ENCODE measurements at places on chromosomes 4 and X.

DNA sequence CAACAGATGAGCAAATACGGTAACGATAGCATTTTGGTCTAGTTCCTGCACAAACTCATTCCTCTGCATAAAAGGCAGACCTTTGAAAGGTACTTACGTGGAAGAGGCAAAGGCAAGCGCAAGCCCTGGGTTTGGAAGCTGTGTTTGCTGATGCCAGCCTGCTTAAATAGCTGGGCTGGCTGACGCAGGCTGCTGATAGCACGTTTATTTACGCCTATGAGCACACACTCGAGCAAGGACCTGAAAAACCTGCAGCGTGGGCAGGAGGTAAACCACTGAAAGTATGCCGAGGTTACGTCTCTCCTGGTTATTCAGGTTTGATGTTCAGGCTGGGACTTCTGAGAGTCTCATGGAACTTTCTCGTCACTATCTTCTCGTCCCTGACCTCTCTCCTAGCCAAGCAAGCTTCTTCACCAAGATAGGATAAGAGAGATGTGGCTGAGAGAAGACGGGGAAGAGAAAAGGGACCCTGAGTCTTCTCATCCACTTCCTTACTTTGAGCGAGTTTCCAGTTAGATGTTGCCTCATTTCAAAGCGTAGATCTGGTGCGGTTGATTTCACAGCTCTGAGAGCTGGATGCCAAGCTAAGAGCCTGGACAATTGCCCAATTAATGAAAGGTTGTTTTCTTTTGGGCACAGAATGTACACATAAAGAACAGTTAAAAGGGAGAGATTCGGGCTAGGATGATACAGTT, at the start of gene HOPX:
Gene HOPX (minus strand): TSS at position 139 of the 695 bp plus-strand sequence. CDS start 23,480 bp downstream, outside the sequence.
- DNase-seq, result peak; percentile 41

DNA sequence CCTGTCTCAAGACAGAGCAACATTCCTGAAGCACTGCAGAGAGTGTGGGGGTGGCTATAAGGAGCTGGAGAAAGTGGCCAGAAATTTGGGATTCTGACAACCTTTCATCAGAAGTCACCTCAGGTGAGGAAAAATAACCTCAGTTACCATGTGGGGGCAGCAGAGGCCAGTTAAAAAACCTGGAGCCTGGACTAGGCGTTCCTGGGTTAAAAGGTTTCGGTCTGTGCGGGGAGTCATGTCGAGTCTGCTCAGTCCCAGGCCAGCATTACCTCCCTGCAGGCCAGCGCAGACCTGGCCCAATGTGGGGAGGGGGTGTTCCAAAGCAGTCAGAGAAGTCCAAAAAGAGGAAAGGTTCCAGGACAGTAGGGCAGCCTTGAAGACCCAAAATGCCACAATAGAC, 10.9 kb upstream of the NALF2 start:
- DNase-seq, result peak; percentile 55

- DNase-seq, result no peak
Observed at GRCh38 chr4:108531461-108531860, 88.9 kb upstream of the RPL34 start.

GRCh38 chr4:13544606-13545393, 492 bp upstream of the NKX3-2 start:
- DNase-seq, result peak; percentile 72

DNA sequence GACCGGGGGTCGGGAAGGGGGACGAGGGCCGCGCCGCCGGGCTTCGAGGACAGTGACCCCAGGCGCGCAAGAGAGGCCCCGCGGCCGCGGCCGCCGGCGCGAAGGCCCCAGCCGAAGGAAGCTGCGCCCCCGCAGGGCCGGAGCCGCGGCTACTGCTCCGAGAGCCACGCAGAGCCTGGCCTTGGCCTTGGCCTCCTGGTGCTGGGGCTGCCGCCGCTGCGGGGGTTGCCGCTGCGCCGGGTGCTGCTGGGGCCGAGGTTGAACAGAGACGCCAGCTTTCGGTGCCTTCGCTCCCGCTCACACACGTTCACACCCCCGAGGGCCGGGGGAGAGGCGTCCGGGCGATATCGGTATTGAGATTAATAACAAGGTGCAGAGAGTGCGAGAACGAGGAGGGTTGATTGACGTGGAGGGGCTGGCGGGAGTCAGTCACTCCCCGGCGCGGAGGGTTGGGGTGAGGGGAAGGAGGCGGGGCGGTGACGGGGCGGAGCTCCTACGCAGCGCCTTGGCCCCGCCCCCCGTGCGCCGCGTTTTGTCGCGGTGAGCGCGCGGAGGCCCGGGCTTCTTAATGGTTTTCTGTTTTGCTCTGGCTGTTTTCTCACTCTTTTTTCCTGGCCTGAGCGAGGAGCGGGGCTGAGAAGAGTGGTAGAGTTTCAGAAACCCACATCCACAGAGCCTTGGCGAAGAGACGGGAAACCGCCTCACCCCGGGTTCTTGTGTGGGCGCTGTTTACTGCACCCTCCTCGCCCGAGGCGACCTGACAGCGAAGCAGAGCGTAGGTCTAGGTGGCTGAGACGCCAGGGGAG, 878 bp upstream of the CNOT6L start:
- DNase-seq, result peak; percentile 93

DNA sequence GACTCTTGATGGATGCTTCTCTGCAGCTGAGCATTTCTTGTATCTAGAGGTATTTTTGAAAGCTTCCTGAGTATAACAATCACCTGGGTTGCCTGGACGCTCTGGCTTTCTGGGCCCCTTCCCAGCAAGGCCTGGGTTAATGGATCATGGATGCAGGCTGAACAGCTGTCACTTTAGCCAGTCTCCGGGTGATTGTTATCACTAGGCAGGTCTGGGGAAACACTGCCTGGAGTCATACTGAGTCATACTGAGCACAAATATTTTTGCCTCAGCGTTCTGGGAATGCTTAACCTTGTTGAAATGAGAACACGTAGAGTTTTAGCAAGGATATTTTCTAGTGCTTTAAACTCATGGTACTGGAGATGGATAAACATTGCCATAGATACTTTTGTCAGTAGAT, 102.6 kb downstream of the PHEX start:
- no peak for DNase-seq

DNA sequence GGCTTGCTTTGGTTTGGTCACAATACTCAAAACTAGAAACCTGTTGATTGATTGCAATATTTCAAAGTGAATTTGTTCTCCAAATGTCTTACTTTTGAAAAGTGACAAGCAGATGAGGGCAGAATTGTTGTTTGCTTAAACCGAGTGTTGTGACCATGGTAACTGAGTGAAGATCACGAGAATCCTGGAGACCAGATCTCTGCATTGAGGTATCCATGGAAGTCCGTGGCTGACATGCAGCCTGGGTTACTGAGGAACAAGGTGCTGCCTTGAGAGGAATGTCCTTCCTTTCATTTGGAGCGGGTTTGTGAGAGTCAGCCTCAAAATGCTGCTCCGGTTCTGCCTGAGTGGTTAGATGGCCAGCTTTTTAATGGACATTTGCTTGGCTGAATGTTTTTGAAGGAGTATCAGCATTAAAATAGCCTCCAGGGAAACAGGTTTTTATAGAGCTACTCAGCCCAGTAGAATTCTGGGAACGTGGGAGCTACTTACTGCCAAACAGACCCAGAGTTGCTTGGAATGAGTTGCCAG, 31.3 kb downstream of the NYX start:
- no peak for DNase-seq

DNA sequence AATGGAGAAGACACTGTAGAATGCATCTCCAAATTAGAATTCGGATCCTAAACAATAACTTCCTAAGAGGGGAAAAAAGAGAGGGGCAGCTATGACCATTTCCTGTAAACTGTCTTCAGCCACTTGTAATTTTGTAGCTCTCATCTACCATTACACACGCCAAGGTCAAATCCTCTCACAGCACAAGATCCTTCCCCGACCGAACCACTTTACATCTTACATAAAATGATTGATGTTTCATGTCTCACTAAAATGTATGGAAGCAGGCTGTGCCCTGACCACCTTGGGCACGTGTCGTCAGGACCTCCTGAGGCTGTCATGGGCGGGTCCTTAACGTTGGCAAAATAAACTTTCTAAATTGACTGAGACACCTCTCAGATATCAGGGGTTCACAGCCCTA, 24.1 kb upstream of the PBDC1 start:
- peak; percentile 26 for DNase-seq

DNA sequence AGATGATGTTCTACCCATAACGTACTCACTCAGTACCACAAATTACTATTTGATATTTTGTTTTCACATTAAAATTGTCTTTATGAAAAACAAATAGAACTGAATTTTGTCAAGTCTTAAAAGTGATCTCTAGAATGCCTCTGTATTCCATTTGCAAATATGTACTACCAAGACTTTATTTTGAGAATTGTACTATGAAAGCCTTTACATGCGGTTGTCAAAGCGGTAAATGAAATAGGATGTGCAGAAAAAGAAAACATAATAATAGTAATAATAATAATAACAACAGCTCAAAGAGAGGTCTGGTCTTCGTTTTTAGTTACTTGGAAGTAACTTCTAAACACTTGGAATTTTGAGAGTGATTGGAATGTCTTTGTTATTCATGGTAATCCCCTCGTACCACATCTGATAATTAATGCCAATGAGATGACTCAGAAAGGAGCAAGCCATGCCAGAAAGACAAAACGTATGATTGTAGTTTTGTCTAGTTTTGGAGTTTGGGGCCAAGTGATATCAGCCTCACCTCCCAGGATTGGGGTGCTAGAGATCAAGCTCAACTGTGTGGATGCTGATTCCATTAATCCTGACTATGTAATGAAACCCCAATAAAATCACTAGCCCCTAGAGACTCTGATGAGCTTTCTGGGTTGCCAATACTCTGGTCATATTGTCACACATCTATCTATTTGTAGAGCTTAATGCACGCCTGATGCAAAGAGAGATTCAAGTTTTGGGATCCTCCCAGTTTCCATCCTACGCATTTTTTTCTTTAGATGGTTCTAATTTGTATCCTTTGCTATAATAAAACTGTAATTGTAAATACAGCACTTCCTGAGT, 20.2 kb upstream of the CTSO start:
- DNase-seq, result peak; percentile 39

GRCh38 chr4:159435561-159436023, 332.7 kb downstream of the RAPGEF2 start:
- no peak for DNase-seq

DNA sequence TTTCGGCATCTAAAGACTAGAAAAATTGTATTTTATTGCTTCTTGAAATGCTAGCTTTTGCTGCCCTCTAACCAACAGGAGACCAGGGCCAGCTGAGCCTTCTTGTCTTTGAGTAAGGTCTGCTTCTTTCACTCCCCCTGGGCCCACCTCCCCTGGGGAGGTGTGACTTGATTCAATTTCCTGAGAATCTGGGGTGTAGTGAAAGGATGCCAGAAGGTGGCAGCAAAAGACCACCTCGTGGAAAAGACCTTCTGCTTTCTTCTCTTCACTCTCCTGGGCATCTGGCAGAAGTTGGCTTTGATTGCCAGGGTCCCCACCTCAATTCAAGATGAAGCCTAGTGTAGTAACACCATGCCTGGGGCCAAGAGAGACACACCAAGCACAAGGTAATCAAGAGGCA, 96.5 kb upstream of the MAOA start:
- DNase-seq, result peak; percentile 71

DNA sequence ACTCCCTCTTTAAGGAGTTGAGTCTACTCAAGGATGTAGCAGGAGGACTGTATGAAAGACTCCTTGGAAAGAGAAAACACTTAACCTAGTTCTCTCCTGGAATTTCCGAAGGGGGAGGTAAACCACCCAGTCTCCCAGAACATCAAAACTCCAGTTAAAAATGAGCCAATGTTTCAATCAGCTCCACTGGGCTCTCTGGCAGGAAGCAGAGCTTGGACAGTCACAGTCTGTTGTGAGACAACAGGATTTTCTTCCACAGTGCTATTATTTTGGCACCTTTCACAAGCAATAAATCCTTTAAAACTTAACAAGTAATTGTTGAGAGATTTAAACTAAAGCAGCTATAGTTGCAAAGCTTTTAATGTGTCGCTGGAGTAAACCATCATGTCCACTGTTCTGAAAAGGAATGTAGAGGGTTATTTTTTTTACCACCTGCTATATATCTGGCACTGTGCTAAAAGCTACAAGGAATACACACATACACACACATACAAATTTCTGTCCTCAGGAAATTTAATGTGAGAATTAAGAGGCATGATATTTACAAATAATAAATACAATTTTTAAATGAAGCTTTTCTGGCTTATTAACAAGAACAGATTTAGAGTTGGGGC, 229.2 kb upstream of the INTU start:
- no peak for DNase-seq

DNA sequence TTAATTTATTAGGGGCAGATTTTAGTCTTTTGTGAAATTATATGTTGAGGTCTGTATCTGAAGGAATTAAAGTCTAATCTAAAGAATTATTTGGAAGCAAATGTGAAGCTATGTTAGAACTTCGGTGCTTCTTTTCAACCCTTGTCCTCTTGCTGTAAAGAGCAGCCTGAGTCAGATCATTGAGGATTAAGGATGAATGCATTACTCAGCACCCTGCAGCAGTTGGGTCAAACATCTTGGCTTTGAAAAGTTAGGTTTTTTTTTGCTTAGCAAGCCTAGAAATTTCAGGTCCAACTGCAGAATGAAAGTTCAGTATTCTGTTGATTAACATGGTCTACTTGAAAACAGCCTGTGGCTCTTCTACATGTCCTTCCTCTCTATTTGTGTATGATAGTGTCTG, 57.6 kb downstream of the SLC4A4 start:
- DNase-seq, result no peak

- no peak for DNase-seq
Observed at GRCh38 chr4:165360985-165361670, 17.7 kb upstream of the CPE start.

- DNase-seq, result no peak
Observed at GRCh38 chr4:84379917-84380641, 119.0 kb downstream of the NKX6-1 start.

- DNase-seq, result no peak
Observed at GRCh38 chr4:139764686-139765310, 99.2 kb downstream of the MGST2 start.

DNA sequence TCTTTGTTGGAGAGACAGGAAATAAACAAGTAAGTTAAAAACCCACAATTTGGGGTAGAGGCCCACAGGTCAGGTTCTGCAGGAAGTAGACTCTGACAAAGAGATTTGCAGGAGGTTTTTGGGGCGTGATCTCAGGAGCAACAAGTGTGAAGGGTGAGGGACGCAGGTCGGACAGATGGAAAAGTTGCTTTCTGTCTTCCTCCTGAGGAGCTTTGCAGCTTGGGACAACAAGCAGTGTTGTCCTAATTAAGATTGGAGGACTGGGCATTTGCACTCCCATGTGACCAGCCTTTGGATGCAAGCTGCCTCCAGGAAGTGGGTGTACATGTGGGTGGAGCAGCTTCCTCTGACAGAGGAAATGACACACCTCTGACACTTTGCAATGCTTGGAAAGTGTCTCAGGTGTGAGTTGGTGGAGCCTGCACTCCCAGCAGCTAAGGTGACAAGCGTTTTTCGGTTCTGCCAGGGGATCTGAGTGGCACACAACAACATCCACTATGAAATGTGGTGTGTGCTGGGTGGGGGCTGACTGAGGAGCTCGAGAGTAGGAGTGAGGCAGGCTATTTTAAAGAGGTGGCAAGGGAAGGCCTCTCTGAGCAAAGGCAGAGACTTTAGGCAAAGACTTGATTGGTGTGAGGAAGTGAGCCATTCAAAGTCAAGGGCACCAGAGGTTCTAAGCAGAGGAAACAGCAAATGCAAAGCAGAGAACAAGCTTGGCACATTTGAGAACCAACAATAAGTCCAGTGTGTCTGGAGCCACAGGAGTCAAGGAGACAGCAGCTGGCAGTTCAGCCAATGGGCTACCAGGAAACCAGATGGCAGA, 339.8 kb upstream of the GATB start:
- DNase-seq, result no peak

- no peak for DNase-seq
Observed at GRCh38 chr4:165208221-165208652, 876 bp downstream of the KLHL2 start.

GRCh38 chr4:183797445-183798300, 107.4 kb upstream of the STOX2 start:
- peak; percentile 53 for DNase-seq

- no peak for DNase-seq
Observed at GRCh38 chr4:1989533-1990347, 19.0 kb downstream of the NELFA start.

Data from cardiac muscle cell (in vitro differentiated cells and primary cell).